Type B pancreatic cell (in vitro differentiated cells): ENCODE measurements at places on chromosomes 2 and 18.

- no peak for DNase-seq
Observed at GRCh38 chr18:10797896-10798295, 272.1 kb downstream of the NAPG start.

GRCh38 chr2:63590626-63591408 lies 2.1 kb downstream of the MDH1 start:
- DNase-seq, result no peak

- no peak for DNase-seq
Observed at GRCh38 chr2:101036562-101036961, 34.5 kb downstream of the RPL31 start.

- DNase-seq, result no peak
Observed at GRCh38 chr18:59576541-59577385, 120.5 kb downstream of the CCBE1 start.

DNA sequence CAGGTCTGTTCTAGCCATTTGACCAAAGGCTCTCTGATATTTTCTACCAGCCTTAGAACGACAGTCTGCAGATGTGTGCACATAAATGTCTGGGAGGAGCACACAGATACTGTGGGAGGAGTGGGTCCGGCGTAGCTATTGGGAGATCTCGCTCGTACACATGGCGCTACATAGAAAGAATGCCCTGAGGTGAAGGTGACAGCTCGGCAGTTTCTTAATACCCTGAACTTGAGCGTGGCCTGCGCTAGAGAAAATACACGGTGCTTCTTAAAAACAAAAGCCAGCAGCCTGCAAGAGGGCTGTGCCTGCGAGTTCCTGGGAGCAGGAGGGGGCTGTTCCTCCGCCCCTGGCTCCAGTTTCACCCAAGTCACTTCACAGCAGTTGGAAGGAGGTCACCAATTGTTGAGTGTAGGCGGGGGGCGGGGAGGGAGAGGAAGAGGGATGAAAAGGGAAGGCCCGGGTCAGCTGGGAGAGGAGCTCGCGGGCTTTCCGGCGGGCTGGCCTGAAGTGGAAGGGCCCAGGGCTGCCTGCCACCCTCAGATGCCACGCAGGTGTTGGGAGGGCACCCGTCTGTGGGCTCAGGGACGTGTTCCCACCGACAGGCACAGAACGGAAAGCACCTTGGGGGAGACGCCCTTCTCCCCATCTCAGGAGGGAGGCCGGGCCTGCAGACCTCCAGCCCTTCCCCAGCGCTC lies 124.7 kb upstream of the ZNF516 start:
- DNase-seq, result no peak

DNA sequence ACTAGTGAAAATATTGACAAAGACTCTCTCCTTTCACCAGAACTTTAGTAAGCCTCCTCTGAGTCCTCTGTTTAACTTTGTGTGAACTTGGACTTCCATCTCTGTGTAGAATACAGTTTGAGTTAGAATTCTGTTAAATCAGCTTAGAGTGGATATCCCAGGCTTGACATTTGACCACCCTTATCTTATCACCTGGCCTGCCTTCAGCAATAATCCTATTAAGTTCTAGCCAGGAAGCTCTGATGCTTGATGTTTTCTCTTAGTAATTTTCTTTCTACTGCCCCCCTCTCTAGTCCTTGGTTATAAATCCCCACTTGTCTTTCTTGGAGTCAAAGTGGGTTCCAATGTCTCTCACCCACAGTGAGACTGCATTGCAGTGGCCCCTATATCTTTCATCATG lies 702.7 kb upstream of the GCFC2 start:
- DNase-seq, result no peak

DNA sequence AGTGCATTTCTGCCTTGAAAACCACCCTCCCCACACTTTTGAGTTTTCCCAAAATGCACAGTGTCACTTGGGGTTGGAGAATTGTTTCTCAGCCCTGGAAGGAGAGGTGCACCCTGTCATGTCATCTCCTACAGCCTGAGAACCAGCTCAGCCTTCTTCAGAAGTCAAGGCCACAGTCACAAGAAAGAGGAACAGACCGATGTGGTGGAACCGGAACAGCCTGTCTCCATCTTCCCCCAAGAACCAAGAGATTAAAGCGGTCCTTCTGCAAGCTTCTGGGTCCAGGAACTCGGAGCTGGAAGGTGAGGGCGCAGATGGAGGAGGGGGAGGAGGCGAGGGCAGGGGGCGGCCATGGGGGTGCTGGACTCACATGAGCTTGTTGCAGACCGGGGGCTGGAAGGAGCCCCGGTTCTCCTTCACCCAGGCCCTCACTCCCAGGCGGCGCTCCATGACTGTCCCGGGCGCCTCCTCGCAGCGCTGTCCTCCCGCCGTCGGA lies 248 bp downstream of the HAAO start:
- no peak for DNase-seq

GRCh38 chr18:7803956-7804469 lies 236.9 kb downstream of the PTPRM start:
- DNase-seq, result no peak

- DNase-seq, result no peak
Observed at GRCh38 chr18:3230401-3231334, 10.9 kb upstream of the MYOM1 start.

DNA sequence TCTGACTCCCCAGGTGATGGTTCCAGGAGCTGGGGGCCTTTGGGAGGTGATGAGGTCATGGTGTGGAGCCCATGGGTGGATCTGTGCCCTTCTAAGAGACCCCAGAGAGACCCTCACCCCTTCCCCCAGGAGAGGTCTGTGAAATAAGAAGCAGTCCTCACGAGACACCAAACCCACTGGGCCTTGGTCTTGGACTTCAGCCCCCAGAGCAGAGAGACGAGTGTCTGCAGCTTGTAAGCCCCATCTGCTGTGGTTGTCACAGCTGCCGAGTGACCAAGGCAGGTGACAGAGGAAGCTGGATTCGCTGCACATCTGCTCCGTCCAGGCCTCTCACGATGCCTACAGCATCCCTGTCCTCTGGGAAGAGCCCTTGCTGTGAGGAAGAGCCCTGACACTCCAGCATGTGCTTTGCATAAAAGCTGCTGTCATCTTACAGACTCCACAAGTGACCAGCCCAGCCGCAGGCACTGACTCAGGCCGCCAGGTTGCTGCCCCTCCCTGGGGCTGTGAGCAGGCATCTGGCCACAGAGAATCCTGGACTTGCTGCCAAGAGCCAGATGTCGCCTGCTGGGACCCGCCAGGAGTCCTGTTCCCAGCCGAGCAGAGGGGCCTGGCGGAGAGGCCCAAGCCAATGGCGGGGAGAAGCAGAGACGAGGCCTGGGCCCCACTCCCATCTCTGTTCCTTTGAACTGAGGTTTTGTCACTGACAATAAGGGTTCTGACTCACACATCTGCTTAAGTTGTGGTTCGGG lies 150.8 kb downstream of the PXDN start:
- no peak for DNase-seq

- DNase-seq, result no peak
Observed at GRCh38 chr2:130737592-130737991, 8.7 kb downstream of the GPR148 start.

- DNase-seq, result no peak
Observed at GRCh38 chr18:8507915-8508705, 101.1 kb upstream of the RAB12 start.

DNA sequence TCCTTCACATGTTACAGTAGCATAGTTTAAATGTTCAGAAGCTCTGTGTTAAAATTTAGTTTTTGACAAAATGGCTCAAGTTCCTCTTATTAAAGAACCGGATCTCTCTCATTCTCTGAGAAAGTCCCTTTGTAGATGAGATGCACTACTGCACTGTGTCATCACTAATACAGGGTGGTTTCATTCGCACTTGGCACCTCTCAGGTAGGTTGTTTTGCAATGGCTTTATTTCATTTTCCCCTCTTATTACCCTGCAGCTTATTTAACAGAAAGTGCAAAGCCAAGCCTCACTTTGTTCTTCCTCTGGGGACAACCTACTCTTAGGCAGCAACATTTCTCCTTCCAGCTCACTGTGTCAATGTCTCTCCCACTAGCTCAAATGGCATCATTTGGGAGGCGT lies 185.1 kb downstream of the DLGAP1 start:
- DNase-seq, result no peak

DNA sequence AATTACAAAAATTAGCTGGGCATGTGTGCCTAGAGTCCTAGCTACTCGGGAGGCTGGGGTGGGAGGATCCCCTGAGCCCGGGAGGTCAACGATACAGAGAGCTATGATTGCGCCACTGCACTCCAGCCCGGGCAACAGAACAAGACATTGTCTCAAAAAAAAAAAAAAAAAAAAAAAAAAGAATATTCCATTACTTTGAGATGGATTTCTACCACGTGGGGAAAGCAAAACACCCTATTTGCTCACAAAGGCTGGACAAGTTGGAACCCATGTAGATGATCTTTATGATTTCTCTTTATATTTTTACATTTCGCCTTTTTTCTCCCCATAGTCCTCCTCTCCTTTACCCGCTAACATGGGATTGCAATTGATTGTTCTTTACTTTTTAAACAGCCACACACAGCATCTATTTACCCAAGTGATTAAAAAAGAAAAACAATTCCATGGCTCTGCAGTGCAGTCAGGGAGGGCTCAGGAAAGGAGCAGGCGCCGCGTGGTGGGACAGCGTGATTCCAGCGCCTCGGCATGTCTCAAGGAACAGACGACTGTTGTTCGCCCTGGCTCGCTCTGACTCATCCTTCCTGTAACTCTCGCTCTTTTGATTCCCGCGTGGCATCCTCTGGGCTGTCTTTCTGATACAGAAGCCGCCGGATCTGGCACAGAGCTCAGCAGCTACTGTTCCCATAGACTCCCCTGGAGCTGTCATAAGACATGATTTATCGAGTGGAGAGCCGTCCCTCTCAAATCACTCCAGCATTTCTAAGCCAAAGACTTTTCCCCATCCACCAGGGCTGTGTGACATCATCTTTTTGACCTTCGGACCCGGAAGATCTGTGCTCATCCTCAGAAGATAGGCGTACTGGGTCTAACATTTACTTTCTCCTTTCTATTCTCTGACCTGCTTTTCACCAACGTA lies 230.4 kb upstream of the AGAP1 start:
- DNase-seq, result no peak

DNA sequence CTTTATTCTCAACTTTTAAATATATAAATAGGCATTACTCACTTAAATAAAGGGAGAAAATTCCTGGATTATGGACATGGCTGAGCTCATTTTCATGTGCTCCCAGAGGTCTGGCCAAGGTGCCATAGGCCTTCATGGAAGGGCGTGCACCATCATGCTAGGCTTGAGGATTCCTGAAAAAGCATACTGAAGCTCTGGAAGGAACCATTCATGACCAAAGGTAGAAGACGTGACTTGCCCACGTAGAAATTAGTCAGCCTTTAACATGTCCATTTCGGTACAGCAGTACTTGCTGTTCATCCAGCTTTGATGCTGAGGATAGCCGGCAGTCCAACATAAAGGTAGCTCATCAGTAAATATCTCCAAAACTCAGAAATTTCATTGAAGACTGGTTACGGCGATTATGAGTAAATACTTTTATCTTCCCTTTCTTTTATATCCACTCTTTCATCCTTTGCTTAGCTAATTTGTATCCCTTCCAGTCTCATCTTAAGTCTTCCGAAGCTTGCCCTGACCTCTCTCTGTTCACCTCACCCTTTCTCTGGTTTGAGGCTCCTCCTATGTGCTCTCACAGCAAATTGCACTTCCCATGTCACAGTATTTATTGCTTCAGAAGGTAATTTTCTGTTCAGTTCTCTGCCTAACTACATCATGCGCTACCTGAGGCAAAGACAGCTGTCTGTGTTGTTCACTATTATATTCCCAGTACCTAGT lies 32.3 kb upstream of the ASNSD1 start:
- DNase-seq, result no peak

- peak; percentile 75 for DNase-seq
Observed at GRCh38 chr2:226030788-226031646, 631.5 kb downstream of the NYAP2 start.

- DNase-seq, result no peak
Observed at GRCh38 chr2:12606472-12607000, 110.2 kb upstream of the TRIB2 start.

- no peak for DNase-seq
Observed at GRCh38 chr2:151718247-151718646, 16.0 kb downstream of the NEB start.

- no peak for DNase-seq
Observed at GRCh38 chr2:164069540-164069939, 333.7 kb upstream of the FIGN start.

DNA sequence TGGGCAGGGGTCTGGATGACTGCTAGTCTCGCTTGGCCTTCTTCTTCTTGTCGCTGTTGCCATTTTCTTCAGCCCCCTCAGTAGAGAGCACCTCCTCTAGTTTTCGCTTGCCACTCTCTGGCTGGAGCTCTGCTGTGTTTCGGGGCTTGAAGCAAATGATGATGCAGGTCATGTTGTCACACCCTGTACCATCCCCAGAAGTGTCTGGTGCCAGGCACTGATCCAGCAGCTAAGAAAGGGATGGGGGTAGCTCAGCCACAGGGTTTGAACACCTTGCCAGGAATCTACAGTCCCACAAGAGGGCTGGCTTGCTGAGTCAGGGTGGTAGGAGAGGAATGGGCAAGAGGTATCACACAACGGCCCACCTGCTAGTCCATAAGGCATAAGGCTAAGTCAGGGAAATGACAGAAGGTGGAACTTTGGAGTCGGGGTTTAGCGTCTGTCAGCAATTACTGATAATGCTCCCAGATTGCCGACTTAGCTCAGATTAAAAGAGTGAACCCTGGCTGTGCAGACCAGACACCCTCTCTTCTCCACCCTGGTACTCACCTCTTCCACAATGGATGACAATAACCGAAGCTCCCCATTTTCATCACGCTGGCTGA lies 1.1 kb upstream of the ZNF513 start:
- DNase-seq, result no peak

DNA sequence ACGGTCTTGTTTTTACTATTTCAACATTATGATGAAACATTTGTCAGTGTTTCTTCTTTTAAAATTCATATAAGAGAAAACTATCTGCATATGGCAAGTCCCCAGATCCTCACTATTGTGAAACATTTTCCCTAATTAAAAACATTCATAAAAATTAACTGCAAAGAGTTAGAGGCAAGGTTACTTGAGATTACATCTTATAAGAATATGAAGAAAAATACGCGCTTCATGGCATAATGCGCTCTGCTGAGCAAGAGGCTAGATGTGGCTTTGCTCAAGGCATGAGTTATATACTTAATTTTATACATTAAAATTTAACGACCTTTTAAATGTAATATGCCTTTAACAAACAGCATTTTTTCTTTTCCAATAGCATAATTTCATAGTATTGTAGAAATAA lies 166.4 kb upstream of the RPRM start:
- no peak for DNase-seq

GRCh38 chr18:62357079-62357719 lies 32.1 kb downstream of the TNFRSF11A start:
- DNase-seq, result no peak

- no peak for DNase-seq
Observed at GRCh38 chr2:129233751-129234406, 745.6 kb upstream of the RAB6C start.
